ENCODE measurements at places on chromosomes 12 and 14.

DNA sequence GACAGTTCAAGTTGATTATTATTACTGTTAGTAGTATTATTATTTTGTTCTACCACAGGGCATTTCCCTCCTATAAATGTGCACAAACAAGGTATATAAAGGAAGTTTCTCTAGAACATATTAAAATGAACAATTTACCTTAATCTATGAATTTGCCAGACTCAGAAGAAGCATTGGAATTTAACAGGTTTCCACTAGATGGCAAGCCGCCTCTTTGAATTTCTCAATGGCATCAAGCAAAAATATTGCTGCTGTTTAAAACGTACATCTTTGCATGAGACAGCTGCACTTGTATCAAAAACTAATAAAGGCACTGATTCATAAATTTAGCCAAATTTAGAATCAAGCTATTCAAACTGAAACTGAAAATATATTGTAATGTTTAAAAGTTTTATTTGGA lies 34.6 kb upstream of the MIS18BP1 start:
- DNase-seq = no peak

GRCh38 chr12:2854669-2855453 lies 2.0 kb downstream of the TEX52 start:
- DNase-seq = no peak

DNA sequence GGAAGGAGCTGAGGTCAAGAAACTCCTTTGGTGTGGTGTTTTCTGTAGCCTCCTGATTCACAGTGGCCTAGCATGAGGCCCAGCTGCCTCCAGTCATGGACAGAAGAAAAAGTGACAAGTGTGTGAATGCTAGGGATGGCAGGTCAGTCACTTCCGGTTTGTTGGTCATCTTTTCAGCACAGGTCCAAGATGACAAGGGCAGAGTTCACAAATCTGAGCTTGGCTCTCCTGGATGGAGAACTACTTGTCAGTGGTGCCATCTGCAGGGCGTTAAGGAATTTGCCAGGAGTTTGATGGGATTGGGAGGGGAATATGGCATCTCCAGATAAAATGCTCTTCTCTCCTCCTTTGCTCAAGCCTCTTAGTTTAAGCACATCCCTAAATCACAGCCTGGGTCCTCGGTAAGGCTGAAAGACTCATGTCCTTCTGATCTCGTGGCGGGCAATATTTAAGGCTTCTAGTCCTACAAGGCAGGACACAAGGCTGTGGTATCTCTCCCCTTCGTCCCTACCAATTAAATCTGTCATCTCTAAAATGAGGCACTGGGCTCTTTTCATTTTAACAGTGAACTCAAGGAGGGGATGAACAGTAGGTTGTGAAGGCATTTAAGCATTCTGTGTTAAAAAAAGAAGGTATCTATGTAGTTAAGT lies 10.0 kb downstream of the TUBA1B start:
- DNase-seq = peak; percentile 50

DNA sequence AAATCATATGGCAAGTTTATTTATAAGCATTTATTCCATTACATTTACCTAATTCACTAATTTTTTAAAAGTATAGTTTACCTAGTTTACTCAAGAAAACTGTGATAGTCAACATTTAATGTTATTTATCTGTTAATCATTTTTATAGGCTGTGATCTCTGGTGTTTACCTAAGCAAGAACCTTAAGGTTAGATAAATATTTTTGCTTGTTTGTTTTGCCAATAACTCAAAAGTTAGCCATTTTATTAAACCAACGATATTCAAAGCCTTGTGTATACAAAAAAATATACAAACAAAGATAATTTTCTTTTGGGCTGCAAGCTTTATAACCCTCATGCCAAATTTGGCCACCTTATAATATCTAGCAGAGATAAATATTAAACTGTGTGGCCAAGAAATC lies 157.3 kb downstream of the SLCO1B3 start:
- DNase-seq = no peak

GRCh38 chr12:84619053-84619571 lies 293.5 kb downstream of the SLC6A15 start:
- no peak for DNase-seq

DNA sequence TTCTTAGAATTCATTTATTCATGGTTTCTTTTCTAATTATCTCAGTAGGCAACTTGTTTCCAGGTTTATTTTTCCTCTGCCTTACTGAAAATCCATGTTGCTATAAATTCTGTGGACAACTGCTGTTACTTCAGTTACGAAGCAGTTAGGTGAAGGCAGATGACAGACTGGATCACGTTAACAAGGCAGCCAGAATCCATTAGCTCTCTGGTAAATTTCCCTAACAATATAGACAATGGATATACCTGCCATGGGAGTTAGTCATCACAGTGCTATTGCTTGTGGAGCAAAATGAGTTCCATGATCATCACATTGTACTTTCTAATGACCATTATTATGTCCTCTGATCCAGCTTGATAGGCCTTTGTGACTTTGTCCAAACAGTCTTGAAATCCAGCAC lies 291.5 kb downstream of the NELL2 start:
- DNase-seq = no peak

All from GM13976 (cell line).